ENCODE measurements at places on chromosomes 11 and 22. TPM values are rescaled to one million over a fixed set of nuclear protein-coding genes. Genes with fewer than 3 reads are reported as not detected.

Gene RTN4RL2
- 1.5 TPM for total RNA-seq

Gene SOX6
- under 0.01 TPM for total RNA-seq

Gene AMPD3
- 7.2 TPM for total RNA-seq

Gene KCNQ1OT1
- total RNA-seq = 4.7 TPM

Gene ZP1
- total RNA-seq = 0.98 TPM

Gene AKIP1
- 27.2 TPM for total RNA-seq

Gene ENTHD1
- not detected for total RNA-seq

Gene MS4A12
- not detected for total RNA-seq

Gene PKP3
- 1.8 TPM for total RNA-seq

Gene IGF2
- 0.59 TPM for total RNA-seq

Gene DCHS1
- 0.78 TPM for total RNA-seq

Gene PARVA
- total RNA-seq = 30.5 TPM

Gene SHISAL1
- total RNA-seq = 1.4 TPM

Gene TRIM51
- total RNA-seq = not detected

Gene UBASH3B
- 22.5 TPM for total RNA-seq

Gene GDPD4
- not detected for total RNA-seq

Gene NDUFV1
- total RNA-seq = 207 TPM

Gene OR5P2
- not detected for total RNA-seq

Gene TYR
- total RNA-seq = not detected

Gene RAPSN
- total RNA-seq = not detected

Gene DEFB131B
- not detected for total RNA-seq

Gene CPSF7
- 24.6 TPM for total RNA-seq

Gene TMPRSS13
- under 0.01 TPM for total RNA-seq

Gene ZNF280B
- 0.98 TPM for total RNA-seq

Gene SPI1
- total RNA-seq = not detected

Gene RIMBP3C
- 0.39 TPM for total RNA-seq

Gene FAT3
- total RNA-seq = 0.20 TPM

Gene ZMAT5
- 20.6 TPM for total RNA-seq

Gene SEC14L2
- 17.4 TPM for total RNA-seq

Gene PARVG
- total RNA-seq = 0.20 TPM

Gene PRRG4
- not detected for total RNA-seq

Gene PTS
- total RNA-seq = 28.9 TPM

Gene LRRC75B
- total RNA-seq = 3.3 TPM

Gene CNTF
- 2.9 TPM for total RNA-seq

Gene OR5A2
- total RNA-seq = not detected

Gene PPARA
- 19.5 TPM for total RNA-seq

Gene MRGPRF
- total RNA-seq = 40.1 TPM

Gene ABCG4
- total RNA-seq = under 0.01 TPM

Gene MYEOV
- 23.9 TPM for total RNA-seq

Gene OR52I1
- total RNA-seq = not detected

Gene GRM5
- under 0.01 TPM for total RNA-seq

Gene PGA4
- total RNA-seq = under 0.01 TPM

Gene CARD18
- total RNA-seq = not detected

Gene NUCB2
- total RNA-seq = 52.2 TPM

Gene NPAS4
- total RNA-seq = not detected

Gene NNMT
- total RNA-seq = 193 TPM

Gene CSF2RB
- not detected for total RNA-seq

Gene MUC6
- total RNA-seq = not detected

Gene ZNF70
- total RNA-seq = 4.9 TPM

Gene OR5T3
- not detected for total RNA-seq

Measured in subcutaneous preadipocyte (primary cell).